ENCODE measurements at places on chromosomes 16 and 17. TPM values are rescaled to one million over a fixed set of nuclear protein-coding genes. Genes with fewer than 3 reads are reported as not detected.

GRCh38 chr16:85517154-85517553 lies 96.0 kb upstream of the GSE1 start:
- DNase-seq: no peak

DNA sequence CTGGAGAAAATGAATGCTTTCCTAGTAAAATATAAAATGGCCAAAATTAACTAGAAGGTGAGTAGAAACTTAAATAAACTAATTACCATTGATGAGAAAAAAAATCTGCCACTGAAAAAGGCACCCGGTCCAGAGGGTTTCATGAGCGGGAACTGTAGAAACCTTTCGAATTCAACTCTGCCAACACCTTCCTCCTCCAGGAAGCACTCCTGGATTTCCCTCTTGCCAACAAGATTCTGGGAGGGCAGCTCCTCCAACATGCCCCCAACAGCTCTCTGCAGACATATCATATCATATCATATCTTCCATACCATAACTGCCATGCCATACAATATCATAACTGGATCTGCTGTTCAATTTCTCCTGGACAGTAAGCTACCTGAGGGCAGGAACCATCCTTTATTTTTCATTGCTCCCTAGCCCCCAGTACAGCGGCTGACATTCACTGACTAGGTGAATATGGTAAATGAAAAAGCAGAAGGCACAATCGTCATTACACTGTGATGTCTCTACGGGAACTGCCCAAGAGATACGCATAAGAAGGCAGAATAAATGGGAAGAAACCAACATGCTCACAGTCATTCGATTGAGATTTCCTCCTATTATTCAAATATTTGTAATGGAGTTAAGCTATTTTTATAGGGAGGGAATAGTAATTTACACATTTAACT lies 9.2 kb downstream of the ARHGAP27 start:
- DNase-seq: no peak

NACA2 gene
- total RNA-seq: not detected

DNA sequence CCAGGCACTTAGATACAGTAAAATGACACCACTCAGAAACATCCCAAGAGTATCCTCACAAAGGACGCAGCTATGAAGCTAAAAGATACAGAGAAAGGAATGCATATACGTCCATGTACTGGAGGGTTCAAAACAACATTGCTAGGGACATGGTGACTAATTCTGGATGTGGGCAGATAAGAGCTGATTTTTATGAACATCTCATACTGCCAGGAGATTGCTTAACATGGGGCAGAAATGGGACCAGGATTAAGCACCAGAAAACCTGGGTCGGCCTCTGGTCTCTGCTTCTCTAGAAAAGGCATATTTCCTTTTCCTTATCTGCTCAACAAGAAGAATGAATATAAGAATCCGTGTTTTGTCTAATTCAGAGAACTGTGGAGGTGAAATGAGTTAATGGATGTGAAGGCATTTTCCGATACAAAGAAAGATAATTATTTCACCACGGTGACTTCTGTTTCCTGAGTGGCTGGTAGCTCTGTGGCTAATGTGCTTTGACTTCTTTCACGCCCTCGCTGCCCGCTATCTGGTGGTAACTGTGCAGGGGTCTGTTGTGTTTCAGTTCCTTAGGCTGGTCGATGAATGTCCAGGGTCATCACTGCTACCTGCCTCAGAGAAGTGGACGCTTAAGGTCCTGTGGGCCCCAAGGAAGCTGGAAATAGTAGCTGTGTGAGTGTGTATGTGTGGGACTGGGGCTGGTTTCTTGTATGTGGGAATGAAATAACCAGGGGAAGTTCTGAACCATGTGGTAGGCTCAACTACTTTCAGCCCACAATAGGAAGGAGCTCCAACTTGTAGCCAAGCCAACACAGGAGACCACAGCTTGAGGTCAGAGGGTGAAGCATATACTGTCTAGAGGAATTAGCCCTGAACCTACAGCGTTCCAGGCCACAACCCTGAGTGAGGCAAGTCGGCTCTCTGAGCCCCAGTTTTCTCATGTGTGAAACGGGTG lies 15.8 kb upstream of the CCL5 start:
- no peak for DNase-seq

DNA sequence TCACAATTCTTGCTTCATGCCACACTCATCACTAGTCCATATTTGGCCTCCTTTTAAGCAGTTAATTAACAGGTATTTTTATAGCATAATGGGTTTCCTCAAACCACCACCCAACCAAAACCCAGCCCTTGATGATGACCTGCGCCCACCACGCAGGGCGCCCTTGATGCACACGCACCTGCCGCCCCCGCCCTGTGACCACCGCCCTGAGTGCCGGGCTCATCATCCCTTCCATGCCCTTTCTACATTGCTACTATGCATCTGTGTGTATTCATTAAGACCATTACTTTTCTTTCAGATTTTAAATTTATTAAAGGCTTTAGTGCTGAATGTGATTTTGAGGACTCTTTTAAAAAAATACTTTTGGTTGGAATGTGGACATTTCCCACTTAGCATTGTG lies 204.8 kb upstream of the CHMP6 start:
- no peak for DNase-seq

ARL17A gene
- total RNA-seq: 6.4 TPM

CACNG3 gene
- not detected for total RNA-seq

- no peak for DNase-seq
These were observed 2.3 kb downstream of the NXPH3 start for GRCh38 chr17:49577963-49578362.

HLF gene
- 0.04 TPM for total RNA-seq

ABAT gene
- 6.0 TPM for total RNA-seq

DNA sequence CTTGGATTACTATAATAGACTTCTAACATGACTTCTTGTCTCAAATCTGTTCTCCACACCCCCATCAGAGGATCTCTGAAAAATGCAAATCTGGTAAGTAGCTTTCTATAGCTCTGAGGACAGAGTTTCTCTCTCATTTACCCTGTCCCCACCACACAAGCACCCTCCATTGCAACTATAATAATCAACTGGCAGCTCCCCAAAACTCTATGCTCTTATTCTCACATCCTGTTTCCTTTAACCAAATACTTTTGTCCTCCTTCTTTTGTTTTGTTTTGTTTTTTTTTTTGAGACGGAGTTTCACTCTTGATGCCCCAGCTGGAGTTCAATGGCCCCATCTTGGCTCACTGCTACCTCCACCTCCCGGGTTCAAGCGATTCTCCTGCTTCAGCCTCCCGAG lies 73.4 kb downstream of the HELZ start:
- DNase-seq: no peak

DNA sequence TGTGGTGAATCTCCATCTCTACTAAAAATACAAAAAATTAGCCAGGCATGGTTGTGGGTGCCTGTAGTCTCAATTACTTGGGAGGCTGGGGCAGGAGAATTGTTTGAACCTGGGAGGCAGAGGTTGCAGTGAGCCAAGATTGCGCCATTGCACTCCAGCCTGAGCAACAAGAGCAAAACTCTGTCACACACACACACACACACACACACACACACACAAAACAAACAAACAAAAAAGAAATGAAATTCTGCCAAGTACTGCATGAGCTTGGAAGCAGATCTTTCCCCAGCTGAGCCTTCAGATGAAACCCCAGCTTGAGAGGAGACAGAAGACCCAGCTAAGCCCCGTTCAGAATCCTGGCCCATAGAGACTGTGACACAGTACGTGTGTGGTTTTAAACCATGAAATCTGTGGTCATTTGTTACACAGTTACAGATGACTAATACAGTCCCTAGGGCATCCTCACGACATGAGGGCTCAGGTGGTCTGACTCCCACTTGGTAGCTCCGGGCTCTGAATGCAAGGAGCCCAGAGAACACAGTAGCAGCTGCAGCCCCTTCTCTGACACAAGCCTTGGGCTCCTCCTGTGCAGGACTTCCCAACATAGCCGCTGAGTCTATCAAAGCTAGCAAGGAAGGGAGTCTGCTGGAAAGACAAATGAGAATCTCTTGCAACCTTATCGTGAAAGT lies 132.8 kb downstream of the SEC14L1 start:
- no peak for DNase-seq

- no peak for DNase-seq
These were observed 46.8 kb downstream of the SREBF1 start for GRCh38 chr17:17789828-17790636.

- DNase-seq: no peak
These were observed 16.2 kb downstream of the MLYCD start for GRCh38 chr16:83915081-83915480.

DNA sequence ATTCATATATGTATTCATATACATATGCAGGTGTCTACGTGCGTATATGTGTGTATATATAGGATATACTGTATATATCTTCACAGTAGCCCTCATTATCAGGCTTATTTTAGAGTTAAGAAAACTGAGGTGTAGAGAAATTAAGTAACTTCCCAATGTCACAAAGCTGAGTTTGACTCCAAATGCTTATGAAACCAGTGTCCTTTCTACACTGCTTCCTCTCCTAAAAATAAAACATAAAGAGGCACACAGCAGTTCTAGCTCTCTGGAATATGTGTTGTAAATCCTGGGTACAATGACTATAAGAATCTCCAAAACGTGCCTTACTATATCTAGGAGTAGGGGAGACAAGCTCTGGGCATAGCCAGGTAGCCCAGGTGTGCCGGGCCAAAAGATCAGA lies 40.0 kb upstream of the CCL1 start:
- no peak for DNase-seq

DNA sequence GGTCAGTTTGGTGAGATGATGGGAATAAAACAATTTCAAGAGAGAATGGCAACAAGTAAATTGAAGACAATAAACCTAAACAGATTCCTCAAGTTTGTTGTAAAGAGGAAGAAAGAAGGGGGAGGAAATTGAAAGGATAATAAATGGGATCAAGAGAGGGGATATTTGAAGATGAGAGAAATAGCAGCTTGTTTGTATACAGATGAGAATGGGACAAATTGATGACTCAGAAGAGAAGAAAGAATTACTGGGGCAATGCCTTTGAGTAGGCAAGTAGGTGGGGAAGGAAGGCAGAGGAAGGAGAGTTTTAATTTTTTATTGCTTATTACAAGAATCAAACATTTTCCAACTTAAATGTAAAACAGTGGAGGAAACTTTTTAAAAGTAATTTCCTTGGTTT lies 98.3 kb downstream of the CHD9 start:
- no peak for DNase-seq

GRCh38 chr17:4960279-4960922 lies 7.2 kb downstream of the SPAG7 start:
- no peak for DNase-seq

DNA sequence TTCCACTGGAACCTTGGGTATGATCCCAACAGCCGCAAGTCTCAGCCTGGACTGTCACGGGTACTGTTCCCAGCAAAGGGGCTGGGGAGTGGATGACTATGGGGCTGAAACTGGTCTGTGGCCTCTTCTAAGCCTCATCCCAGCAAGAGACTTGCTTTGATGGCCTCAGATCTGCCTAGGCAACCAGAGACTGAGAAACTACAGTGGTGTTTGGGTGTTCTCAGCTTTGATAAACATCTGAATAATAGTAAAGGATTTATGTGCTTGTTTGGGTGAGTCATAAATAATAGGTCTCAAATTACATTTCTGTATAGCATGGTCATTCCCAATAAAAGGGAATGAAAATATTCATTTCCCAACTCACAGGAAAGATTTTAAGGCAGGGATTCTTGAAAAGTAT lies 30.2 kb upstream of the ULK2 start:
- peak; percentile 57 for DNase-seq

SNX20 gene
- total RNA-seq: not detected

DNA sequence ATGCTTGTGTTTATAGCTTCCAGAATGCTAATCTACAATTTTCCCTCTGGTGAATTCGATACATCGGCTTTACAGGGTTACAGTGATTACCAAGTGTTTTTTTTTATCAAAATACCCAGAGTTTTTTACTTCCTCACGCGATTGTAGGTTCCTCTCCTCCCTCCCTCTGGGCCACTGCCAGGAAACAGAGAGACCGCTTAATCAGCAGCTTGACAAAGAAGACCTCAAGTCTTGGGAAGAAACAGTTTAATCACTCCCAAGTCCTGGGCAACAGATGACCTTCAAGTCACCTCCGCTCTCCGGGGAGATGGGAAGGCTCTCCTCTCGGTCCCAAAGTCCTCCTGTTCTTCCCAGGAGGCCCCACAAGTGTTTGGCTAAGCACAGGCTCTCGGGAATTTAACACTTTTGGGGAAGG lies 23.5 kb downstream of the SMTNL2 start:
- DNase-seq: no peak

ARHGAP44 gene
- 2.8 TPM for total RNA-seq

PYY gene
- total RNA-seq: not detected

- no peak for DNase-seq
These were observed 5.3 kb upstream of the POLR3E start for GRCh38 chr16:22291860-22292318.

DNA sequence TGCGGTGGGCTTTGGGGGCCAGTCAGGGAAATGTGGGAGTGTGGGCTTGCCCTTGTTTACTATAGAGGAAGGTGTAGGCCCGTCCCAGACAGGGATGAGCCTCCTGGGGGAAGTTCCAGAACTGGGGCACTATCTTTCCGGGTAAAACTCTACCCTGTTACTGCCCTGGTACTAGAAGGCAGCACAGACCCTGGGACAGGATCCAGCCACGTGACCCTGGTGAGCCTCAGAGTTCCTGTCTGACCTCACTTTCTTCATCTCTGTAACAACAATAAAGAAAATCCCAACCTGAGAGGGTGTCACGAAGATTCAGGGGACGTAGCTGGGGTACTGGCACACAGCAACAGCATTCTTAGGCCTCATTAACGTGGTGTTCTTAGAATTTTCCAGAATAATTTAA lies 239.6 kb upstream of the FOXF1 start:
- no peak for DNase-seq

DNA sequence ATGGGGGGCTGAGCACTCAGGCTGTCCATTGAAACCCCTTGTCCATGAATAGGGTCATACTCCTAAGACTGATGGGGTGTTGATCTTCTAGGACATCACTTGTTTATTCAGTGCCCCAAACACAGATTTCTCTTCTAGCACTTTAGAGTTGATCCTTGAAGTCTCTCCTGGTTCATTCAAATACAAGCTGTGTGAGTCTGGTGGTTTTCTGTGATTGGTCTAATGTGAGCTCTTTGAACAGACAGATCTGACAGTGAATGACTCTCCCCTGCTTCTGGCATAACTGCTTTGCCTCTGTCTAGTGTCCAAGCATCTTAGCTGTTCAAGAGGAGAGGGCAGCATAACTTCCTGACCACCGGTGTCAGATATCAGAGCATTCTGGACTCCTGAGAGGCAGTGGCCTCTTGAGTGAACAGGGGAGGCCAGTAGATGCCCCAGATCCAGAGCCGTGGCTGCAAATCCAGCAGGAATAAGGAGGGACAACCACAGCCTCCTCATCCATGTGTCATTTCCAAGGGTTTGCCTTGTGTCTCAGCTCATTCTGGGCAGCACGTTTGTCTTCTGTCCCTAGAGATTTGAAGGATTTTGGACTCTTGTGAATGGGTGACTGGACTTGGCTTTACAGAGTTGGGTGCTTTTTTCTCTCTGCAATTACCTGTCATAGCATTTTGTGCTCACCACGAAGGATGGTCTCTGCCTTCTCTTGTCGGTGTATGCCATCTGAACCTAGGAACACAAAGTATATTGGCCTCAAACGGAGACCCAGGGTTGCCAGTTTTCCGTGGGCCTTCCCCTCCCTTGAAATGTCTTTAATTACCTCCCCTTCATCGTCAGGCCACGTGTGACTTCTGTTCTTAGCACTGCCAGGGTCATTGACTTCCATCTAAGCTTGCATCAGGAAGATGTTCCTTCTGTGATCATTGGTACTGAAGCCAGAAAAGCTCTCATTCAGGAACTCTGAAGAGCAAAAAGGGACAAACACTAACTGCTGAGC lies 13.9 kb upstream of the CLEC18C start:
- no peak for DNase-seq

GRCh38 chr16:54647216-54647615 lies 283.4 kb upstream of the IRX5 start:
- DNase-seq: peak; percentile 53

RNPS1 gene
- total RNA-seq: 159 TPM

GRCh38 chr17:38715216-38715943 lies 10.3 kb downstream of the MLLT6 start:
- DNase-seq: no peak
